ENCODE measurements at places on chromosomes 1 and 21.

GRCh38 chr1:119329541-119330461, 38.8 kb upstream of the HAO2 start:
- DNase-seq = no peak

DNA sequence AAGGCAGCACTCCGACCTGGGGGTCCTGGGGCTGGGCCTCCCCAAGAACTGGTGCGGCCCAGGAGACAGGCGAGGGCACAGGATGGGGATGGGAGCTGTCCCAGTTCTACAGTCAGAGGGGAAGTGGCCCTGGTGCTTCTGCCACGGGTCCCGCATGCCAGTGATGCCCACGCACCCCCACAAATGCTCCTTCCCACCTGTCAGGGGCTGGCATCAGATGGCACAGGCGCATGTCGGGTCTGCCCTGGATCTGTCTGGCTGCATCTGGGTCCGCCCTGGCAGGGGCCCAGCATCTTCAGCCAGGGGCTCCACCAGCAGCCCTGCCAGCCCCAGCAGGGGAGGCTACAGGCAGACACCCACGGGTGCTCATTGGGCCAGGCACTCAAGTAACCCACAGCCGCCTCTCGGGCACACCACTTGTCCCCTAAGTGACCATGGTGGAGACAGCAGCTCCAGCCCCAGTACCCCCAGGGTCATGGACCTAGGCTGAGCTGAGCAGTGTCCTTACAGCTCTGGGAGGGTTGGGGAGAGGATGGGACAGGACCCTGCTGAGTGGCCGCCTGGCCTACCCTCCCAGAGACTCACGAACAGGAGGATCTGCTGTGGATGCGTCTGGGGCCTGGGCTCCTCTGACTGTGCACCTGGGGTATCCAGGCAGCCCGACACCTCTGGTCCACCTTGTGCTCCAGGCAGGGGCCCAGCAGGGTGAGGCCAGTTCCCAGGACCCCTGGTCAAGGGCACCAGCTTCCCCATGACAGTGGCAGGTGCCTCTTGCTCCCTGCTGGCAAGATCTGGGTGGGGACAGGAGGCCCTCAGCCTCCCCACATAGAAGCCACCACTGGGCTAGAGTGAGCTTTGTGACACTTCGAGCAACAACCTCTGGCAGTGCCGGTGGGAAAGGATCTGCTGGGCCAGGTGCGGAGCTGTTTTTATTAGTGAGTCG, 5.4 kb downstream of the SMIM1 start:
- no peak for DNase-seq

GRCh38 chr1:227330279-227331076, 12.2 kb upstream of the CDC42BPA start:
- no peak for DNase-seq

- DNase-seq = no peak
Measured at GRCh38 chr1:1069711-1070676, 4.1 kb downstream of the RNF223 start.

DNA sequence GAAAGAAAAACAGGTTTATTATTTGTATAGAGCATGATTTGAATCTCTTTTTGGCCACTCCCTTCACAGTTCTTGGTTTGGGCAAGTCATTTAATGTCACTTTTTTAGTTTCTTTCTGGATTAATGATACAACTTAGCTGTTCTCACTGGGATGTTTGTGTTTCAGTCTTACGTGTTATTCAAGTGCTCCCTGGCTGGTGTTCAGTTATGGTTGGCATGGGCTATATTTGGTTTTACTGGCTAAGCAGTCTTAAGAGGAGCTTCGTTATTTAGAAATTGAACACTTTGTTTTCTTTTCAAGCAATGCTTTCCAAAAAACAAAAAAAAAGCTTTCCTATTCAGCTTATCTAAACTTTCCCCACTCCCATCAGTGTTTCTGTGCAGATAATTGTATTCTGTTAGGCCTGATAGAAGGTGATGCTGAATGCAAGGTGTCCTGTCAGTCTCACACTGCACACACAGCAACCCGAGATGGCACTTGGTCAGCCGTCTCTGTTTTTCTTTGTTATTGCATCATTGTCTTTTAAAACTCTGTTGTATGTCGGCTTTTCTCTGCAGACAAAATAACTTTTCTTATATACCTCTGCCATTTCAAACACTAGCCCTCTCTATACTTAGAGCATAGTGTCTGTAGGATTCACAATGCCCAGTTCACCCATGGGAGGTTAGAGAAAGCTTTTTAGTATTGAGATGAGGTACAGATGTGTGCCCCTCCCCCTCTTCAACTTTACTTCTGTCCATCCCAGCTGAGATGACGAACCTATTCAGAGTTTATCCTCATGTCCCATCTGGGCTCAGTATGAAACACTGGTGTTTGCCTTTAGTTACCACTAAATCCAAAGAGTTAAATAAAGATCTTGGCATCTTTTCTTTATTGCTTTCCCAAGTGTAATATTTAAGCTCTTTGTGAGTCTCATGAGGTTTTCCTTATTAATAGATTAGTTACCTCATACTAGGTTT, 80.2 kb downstream of the VPS13D start:
- DNase-seq = no peak

DNA sequence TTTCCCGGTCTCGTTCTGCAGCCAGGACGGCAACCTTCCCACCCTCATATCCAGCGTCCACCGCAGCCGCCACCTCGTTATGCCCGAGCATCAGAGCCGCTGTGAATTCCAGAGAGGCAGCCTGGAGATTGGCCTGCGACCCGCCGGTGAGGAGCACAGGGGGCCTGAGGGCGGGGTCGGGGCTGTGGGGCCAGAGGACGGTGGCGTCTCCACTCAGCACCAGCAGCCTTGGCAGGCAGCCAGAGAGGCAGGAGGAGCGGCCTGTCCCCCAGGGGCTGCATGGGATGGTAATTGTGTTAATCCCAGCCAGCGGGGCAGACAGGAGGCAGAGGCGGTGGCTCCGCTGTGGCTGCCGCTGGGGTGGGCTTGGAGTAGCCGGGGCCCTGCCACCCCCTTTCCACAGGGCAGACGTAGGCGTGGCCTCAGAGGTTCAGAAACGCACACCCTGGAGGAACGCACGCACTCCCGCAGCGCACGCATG, 12.1 kb downstream of the SAMD11 start:
- no peak for DNase-seq

DNA sequence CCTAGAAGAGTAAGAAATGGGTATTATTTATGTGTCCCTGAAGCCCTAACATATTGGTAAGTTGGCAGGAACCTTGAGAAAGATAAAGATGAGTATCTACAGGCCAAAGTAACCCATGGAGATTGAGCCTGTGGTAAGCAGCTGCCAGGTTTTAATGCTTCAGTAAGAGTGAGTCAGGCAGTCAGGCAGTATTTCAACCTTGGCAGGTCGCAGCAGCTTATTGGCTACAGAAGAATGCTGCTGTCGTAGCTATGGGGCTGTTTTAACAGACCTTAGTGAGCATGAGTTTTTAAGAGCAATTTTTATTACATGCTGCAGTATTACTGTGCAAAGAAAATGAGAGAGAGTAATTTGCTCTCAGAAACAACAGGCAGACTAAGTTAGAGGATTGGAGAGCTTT, 10.3 kb upstream of the SLC30A10 start:
- no peak for DNase-seq

- DNase-seq = no peak
Measured at GRCh38 chr1:164731161-164731876, 172.3 kb downstream of the PBX1 start.

- DNase-seq = peak; percentile 52
Measured at GRCh38 chr1:203480525-203481084, 5.0 kb downstream of the PRELP start.

DNA sequence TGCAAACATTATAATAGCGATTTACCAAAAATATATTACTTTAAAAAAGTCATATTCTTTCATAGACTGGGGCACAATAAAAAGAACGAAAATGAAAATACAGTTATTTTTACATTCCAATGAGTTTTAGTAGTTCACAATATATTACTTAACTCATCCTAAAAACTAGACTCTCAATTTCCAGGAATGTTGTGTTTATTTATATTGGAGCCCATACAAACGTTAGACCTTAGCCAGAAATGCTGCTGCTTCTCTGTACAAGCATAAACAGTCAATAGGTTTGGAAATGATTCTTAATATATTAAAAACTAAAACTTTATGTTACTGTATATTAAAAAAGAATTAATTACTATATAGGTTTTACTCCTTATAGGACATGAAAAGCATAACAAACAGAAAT, 302.3 kb downstream of the BRINP3 start:
- DNase-seq = no peak

- no peak for DNase-seq
Measured at GRCh38 chr21:33202464-33203363, 27.0 kb upstream of the IFNAR2 start.

- peak; percentile 69 for DNase-seq
Measured at GRCh38 chr1:47436304-47436978, 1.4 kb upstream of the FOXD2 start.

DNA sequence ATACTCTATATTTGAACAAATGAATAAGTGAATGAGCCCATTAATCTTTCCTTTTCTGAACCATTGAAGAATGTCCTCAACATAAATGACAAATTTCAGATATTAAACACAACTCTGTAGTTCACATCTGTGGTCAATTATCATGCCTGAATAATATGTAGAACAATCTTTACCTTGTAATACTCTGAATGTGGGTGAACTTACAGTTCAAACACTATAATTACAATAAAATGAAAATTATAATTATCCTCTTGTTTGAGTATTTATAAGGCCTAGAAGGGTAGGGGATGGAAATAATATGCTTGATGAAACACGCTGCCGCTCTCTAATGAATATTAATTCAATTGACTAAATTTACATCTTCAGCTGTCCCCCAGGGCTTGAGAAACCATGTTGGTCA, 8.7 kb upstream of the SFPQ start:
- no peak for DNase-seq

GRCh38 chr1:3061981-3062615, 6.9 kb upstream of the PRDM16 start:
- no peak for DNase-seq

- no peak for DNase-seq
Measured at GRCh38 chr1:160837558-160838205, 25.0 kb downstream of the CD244 start.

- DNase-seq = no peak
Measured at GRCh38 chr1:197441999-197442414, 174.0 kb downstream of the CRB1 start.

GRCh38 chr21:31418377-31419001, 74.4 kb upstream of the TIAM1 start:
- DNase-seq = no peak

DNA sequence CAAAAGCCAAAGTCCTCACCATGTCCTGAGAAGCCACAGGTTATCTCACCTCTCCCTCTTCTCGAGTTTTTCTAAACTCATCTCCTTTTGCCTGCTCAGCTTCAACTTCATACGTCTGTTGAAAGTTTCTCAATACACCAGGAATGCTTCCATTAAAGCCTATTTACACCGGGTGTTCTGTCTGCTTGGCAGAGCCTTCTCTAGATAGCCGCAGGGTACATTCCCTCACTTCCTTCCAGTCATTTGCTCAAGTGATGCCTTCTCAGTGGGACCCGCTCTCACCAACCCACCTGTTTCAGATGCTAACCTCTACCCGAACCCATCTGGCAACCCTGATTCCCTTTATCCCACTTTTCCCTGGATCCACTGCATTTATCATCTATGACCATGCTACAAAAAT, 257.0 kb upstream of the ADGRL2 start:
- no peak for DNase-seq

DNA sequence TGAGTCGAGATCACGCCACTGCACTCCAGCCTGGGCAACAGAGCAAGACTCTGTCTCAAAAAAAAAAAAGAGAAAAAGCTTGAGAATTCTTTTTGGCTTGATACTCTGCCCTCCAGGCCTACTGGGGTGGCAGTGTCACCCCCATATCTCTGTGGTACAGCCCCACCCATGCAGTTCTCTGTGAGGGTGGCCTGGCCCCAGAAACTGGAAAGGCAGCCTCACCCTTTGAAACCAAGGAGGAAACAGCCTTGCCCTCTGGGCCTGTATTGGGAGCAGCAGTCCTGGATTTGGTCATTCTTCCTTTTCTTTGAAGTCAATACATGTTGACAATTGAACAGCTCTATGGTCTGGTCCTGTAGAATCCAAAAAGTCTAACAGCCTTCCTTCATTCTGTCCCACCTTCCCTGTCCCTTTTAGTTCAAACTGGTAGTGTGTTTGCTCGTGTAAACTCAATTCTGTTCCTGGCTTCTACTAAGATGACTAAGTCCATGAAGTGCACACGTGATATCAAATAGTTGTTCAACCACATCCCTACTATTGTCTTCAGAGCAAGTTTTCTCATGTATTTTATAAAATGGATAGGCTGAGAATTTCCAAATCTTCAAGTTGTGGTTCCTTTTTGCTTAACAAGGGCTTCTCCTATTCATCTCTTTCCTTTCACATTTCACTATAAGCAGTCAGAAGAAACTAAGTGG, 13.2 kb downstream of the ST7L start:
- no peak for DNase-seq

DNA sequence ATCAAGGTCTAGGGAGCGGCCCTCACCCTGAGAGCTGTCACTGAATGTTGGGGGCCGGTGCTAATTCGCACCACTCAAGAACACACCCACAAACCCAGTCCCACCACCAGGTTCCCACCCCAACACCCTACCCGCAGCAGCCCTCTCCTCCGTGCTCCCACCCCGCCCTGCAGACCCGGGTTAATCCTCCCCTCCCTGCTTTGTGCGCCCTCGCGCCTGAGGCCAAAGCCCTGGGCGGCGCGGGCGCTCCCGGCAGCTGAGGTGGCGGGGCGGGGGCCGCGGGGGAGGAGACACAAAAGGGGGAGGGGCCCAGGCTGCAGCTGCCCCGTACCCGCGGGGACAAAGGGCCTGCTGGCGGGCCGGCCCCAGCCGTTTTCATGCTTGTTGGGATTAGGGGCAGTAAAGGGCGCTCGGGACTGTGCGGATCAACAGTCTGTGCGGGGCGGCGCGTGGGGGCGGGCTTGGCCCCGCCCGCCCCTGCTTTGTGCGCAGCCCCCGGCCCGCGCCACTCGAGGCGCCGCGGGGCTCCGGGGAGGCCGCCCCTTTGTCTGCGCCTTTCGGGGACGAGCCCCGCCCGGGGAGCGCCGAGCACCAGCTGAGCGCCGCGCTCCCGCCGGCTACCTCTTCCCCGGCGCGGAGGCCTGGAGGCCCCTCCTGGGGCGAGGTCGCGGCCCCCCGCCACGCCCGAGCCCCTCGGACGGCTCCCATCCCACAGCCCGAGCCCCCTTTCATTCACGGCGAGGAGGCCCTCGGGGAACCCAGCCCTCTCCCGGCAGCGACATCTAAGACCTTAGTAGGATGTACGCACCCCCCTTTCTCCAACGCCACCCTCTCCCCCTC, 10.9 kb downstream of the C1orf216 start:
- peak; percentile 23 for DNase-seq

GRCh38 chr1:155010211-155010918, 7.8 kb downstream of the ZBTB7B start:
- DNase-seq = no peak

DNA sequence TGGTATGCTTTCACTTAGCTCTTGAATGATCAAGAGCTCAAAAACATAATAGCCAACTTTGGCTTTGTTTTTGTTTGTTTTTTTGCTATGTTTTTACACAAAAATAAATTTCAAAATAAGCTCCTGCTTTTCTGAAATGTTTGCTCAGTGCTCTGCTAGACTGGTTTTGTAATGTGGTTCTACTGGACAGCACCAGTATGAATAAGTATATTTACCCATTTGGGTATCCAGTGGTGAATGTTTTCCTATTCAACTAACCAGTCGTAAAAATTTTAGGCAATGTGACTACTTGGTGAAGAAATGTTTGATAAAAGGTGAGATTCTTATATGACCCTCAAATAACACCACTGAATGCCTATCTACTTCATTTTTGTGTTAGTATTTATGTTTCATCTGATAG, 308.6 kb downstream of the PTPRC start:
- no peak for DNase-seq
